Stimulated activated CD4-positive, alpha-beta T cell treated with anti-CD3 and anti-CD28 coated beads, Interleukin-1b, Interleukin-23, amount 100 ng/mL, for 1 hour (primary cell): ENCODE measurements at places on chromosomes 5 and 9.

DNA sequence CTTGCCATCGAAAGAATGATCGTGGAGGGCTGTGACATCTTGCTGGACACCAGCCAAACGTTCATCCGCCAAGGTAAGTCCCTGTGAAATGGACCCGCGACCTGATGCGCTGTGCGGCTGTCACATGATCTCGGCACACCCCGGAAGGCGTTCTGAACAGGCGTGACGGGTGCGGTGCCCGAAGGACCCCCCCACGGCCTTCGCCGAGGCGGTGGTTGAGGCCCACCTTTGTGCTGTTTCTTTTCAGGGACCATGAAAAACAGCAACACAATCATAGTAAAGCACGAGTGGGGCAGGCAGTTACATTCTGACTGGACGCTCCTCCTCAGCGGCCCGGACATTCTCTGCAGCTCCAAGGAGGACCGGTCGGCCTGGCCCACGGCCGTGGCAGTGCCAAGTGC is 126.7 kb downstream of the RASGRF2 start:
- DNase-seq, result no peak

DNA sequence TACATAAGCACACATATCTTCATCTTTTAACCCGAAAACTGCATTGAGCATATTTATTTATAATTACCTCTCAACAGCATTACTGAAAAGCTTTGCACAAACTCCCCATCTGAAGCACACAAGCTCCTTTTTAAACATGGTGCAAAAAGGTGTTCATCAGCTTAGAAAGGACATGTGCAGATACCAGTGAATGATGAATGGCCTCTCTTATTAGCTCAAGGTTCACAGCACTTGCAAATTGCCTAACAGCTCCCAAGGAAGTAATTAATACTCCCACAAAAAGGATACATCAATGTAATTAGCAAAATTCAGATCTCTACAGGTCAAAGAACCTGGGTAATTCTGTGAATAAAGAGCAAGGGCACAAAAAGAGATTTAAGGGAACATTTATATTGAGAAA is 422.0 kb downstream of the HINT1 start:
- DNase-seq, result no peak

DNA sequence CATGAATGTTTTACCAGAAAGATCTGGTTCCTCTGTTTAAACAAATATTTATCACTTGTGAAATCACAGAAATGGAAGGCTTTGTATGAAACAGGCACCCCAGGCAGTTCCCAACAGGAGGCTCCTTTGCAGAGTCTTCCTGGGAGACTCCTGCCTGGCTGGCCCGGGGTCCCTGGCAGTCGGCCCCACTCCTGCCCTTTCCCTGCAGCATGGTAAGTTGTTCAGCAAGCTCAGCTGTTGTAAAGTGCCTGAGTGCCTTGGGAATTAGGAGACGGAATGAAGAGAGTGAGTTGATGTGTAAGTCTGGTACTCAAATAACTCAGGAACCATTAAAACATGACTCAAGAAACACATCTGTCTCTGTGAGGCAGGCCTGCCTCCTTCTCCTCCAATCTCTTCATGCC is 17.5 kb upstream of the LHFPL2 start:
- no peak for DNase-seq

- no peak for DNase-seq
Measured at GRCh38 chr5:162107591-162107990, 40.0 kb downstream of the GABRG2 start.

DNA sequence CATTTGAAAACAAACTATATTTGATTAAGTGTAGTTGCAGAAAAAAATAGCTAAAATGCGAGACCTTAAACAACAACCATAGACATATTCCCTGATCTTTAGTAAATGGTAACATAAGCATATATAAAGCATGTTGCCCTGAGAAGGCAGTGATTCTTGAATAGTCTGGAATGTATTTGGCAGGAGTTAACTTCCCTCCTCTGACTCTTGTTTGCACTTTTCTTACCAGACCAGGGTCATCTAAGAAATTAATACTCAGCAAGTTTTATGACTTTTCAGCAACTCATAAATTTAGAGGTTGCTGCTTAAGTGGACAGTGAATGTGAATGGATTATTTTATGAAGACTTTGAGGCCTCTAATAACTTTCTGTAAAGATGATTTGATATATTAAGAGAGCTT is 55.3 kb upstream of the NUDT12 start:
- no peak for DNase-seq

- DNase-seq, result no peak
Measured at GRCh38 chr5:150022158-150022531, 21.6 kb downstream of the HMGXB3 start.
